AG20443 (cell line): ENCODE measurements at places on chromosomes 12 and 14.

- DNase-seq: no peak
Measured at GRCh38 chr12:113129664-113130456, 5.7 kb downstream of the RASAL1 start.

DNA sequence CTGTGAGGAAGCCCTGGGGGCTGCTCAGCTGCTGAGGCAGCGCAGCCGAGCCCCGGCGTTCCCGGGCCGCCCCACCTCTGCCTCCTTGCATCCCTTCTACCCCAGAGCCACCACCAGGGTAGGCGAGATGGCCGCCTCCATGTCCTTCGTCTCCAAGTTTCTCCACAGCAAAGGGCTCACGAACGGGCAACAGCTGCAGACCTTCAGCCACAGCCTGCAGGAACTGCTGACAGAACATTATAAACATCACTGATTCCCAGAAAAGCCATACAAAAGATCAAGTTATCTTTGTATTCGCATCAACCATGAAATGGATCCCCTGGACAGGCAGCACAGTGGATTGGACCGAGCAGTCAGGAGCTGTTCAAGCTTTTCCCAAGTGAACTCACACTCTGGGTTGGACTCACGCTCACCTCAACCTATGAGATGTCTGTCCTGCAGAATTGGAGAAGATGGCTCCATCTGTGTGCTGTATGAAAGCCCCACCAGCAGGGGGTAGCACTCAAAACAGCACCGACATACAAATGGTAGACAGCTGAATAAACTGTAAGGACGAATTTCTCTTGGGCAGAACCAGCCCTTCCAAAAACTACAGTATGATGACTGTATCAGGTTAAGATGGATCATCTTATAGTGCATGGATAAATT, 19.4 kb upstream of the A2M start:
- no peak for DNase-seq

GRCh38 chr12:6644903-6645302, 2.3 kb downstream of the ACRBP start:
- DNase-seq: no peak

- DNase-seq: no peak
Measured at GRCh38 chr12:54420766-54421144, 1.7 kb upstream of the ITGA5 start.

- no peak for DNase-seq
Measured at GRCh38 chr12:126926023-126926594, 1340.9 kb upstream of the TMEM132C start.

DNA sequence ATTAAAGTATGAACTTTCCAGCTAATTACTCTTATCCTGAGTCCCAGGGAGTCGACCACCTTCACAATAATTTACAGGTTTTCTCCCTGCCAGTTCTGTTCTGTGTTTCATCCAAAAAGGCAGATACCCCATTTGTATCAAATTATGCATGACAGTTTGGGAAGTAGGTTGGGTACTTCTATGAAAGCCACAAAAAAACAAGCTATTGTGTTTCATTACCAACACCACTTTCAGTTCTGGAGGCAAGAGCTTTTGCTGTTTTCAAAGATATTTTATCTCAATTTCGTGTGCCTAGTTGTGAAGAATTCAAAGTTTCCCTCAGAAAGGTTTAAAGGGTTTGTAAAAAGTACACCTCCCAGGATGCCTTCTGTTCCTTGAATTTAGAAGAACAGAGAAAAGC, 557.4 kb downstream of the FLRT2 start:
- DNase-seq: no peak

DNA sequence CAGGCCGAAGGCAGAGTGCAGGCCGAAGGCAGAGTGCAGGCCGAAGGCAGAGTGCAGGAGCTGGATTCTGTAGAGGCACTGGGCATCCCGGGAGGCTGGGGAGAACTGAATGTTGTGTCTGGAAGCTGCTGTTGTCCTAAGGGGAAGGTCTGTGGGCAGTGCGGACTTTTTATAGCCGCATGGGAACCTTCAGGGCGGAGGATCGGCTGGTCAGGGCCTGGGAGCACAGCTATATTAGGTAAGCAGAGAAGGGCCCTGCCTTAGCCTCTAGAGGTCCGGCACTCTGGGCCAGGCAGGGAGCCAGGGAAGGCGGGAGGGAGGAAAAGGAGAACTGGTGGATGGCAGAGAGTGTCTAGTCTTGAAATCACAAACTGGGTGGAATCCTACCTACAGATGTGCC, 14.2 kb downstream of the CABP1 start:
- no peak for DNase-seq

DNA sequence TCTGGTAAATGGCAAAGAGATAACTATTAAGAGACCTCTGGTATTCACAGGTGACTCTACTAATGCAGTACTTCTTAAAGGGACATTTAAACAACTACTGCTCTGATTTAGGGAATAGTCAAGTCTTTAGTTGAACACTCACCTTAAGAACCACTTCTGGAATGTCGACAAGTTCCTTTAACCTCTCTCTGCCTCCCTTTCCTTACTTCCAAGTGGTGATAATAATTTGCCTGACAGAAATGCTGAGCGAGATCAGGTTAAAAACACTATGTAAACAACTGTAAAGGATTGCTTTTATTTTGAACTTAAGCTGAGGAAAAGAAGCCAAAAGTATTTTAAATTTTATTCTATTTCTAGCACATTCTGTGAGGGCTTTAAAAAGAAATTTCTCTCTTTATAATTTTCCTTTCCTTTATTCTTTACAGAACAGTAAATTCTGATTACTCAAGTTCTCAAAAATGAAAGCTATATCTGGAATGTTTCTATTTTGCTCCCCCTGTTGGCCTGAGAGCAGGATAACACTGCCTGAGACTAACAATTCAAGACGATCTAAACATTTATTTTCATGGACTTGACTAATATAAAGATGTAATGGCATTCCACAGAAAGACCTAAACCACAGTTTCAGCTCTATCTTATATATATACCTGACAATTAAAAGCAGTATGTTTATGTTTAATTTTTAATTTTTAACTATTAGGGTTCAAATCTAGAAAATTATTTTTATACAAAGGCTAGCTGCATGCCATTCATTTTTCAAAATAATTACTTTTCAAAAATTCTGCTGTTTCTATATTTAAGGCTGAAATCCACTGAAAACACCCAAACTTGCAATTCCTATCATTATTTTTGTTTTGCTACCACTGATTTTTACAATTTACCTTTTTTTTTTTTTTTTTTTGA, 29.2 kb downstream of the ZCCHC8 start:
- peak; percentile 51 for DNase-seq

DNA sequence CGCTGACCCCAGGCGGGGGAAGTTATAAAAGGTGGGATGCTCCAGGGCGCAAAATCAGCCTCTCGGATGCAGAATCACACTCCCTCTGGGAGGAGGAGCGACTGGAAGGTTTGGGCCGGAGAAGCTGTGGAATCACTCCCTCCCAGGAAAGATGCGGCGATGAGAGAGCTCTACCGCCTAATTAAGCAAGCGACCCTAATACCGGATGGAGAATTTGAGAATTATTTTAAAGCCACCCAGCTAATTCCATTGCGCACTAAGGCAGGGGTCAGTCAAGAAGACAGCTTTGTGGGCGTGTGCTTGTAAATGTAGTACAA, 1.9 kb downstream of the COL2A1 start:
- DNase-seq: no peak

- peak; percentile 70 for DNase-seq
Measured at GRCh38 chr14:77151918-77152588, 10.5 kb upstream of the ZDHHC22 start.

- peak; percentile 5 for DNase-seq
Measured at GRCh38 chr12:57101892-57102695, 9.1 kb downstream of the STAT6 start.

GRCh38 chr12:20309504-20310148, 58.7 kb upstream of the PDE3A start:
- no peak for DNase-seq

- peak; percentile 2 for DNase-seq
Measured at GRCh38 chr12:34600592-34601462, 578.5 kb downstream of the ALG10 start.

DNA sequence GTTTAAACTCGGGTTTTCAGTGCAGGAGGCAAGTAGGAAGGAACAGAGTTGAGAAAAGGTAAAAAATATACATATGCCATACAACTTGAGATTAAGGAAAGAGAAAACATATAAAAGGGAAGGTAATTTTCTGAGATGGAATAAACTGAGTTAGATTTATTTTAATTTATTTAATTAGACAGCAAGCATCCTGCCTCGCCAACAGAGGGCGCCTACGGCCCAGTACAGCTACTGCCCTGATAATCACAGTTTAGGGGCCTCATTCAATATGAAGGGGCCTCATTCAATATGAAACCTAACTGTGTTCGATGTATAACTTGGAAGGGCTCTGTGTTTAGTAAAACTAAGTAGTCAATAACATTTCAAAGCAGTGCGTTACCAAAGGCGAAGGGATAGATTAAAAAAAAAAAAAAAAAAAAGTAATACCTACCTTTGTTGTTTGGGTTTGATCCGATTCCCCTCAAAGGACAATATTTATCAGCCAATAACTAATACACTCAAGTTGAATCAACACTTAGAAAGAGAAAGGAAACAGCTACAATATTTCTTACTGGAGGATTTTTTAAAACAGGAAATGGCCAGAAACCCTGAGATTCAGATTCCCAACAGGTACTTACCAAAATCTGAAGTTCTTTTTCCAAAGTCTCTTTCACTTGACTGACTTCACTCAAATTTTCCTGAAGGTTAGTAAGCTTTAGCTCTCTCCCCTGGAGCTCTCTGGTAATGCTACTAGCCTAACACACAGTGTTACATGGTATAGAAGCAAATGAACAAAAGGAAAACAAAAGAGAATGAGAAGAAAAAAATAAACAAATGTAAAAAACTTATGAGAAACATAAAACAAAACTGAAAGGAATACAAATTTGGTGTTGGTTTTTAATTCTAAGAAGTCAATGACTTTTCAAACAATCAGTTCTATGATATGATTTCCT, 70.0 kb upstream of the VPS33A start:
- peak; percentile 55 for DNase-seq

GRCh38 chr14:54776361-54777001, 126.1 kb downstream of the GCH1 start:
- DNase-seq: peak; percentile 76

- DNase-seq: no peak
Measured at GRCh38 chr14:59317798-59318505, 129.5 kb downstream of the DAAM1 start.

DNA sequence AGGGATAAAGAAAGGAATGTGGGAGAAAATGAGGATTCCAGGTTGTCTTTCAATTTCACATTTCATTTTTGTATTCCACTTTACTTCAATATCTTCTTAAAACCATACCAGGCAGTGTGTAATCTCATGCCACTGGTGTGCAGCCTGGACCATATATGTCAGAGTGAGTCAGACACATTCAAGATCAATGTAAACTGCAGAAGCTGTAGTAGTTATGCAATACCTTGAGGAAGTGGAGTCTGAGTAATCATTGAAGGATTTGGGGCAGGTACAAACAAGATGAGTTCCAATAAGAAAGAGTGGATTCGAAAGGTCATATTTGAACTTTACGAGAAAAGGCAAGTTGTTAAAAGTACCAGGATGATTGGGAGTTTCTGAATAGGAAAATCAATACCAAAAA, 14.1 kb downstream of the PLCZ1 start:
- DNase-seq: no peak

- DNase-seq: no peak
Measured at GRCh38 chr12:79415746-79416435, 274.9 kb downstream of the PAWR start.

DNA sequence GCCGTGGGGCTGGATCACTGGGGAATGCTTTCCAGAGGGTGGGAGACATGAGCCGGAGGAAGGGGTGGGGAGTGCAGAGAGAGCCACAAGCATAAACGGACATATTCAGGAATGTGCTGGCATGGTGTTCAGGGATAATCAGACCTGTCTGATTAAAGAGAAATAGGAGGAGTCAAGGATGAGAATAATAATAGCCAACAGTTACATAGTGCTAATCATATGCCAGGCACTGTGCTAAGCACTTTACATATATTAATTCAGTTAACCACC, 43.7 kb downstream of the LTBP2 start:
- no peak for DNase-seq

GRCh38 chr14:20167091-20167490, 23.6 kb upstream of the OR11G2 start:
- no peak for DNase-seq

GRCh38 chr14:88316521-88316920, 6.5 kb downstream of the KCNK10 start:
- no peak for DNase-seq
